Dermis microvascular lymphatic vessel endothelial cell (primary cell): ENCODE measurements at places on chromosomes 4 and X.

GRCh38 chrX:36609616-36610585 is 398.3 kb upstream of the FAM47C start:
- no peak for DNase-seq

DNA sequence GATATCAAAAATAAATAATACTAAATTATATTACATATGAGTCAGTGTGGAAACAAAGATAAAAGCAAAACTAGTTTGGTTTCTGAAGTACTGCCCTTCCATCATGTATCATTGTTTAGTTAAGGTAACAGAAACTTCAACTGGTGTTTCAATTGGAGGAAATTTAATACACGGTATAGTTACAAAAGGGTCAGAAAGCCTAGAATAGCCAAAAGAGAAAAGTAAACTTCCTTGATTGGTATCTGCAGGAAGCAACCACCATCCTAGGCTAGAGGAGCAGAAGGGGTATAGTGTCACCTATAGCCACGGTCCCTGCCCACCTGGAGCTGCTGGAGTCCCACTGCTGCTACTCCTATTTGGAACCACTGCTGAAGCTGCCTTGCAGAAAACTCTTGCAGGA is 185.6 kb downstream of the SLC7A11 start:
- DNase-seq: no peak

GRCh38 chr4:38563707-38564495 is 100.1 kb upstream of the KLF3 start:
- DNase-seq: no peak

DNA sequence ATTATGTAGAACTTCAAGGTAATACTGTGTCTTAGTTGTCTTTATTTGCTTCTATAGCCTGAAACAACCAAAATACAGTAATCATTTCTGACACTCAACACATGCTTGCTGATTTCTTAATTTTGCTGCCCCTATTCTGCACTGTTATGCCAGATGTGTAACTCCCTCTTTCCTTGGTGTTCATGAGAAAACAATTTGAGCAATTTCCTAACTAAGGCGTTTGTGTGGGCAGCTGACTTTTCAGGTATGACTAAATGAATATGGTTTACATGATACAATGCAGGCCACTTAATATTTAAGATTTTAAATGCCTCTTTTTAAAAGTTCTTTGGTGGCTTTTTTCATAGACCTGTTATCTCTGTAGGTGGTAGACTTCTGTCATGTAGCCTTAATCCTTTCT is 46.1 kb upstream of the CENPE start:
- no peak for DNase-seq
